GM23248 (cell line): ENCODE measurements at places on chromosomes 2 and 18.
A peak's percentile ranks its signal among the peaks of the same experiment; 100 is the strongest.

GRCh38 chr2:120825370-120826259 is 89.9 kb downstream of the GLI2 start:
- peak; percentile 84 for DNase-seq

- peak; percentile 75 for DNase-seq
These were observed 20.3 kb upstream of the RBBP8 start for GRCh38 chr18:22912835-22913234.

DNA sequence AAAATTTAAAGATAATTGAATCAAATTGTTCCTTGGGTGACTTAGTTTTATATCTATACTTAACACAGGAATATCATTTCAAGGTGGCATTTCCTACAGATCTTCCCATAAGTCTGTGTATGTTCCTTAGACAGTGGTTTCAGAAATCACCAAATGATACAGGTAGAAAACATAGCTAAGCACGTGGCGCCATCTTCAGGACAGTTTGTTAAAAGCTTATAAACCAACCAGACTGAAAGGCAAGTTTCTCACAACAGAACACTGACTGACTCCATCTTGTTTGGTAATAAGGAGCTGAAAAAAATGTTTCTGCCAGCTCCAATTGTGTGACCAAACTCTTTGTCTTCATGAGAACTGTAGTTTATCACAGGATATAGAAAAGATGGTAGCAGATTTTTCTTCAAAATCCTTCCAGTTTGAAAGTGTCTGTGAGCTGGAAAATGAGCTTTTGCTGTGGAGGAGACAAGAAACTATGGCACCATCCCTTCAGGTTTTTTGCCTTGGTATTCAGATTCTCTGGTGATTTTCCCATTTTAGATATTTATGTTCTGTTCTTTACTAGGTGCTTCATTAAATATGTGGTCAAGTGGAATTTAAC is 34.8 kb upstream of the NEUROD1 start:
- peak; percentile 84 for DNase-seq

- DNase-seq = no peak
These were observed 1528.5 kb upstream of the NXPH2 start for GRCh38 chr2:140308706-140309105.

GRCh38 chr2:96116879-96117533 is 635 bp upstream of the ADRA2B start:
- peak; percentile 73 for DNase-seq

- DNase-seq = no peak
These were observed 30.0 kb upstream of the SLC3A1 start for GRCh38 chr2:44245083-44245861.

DNA sequence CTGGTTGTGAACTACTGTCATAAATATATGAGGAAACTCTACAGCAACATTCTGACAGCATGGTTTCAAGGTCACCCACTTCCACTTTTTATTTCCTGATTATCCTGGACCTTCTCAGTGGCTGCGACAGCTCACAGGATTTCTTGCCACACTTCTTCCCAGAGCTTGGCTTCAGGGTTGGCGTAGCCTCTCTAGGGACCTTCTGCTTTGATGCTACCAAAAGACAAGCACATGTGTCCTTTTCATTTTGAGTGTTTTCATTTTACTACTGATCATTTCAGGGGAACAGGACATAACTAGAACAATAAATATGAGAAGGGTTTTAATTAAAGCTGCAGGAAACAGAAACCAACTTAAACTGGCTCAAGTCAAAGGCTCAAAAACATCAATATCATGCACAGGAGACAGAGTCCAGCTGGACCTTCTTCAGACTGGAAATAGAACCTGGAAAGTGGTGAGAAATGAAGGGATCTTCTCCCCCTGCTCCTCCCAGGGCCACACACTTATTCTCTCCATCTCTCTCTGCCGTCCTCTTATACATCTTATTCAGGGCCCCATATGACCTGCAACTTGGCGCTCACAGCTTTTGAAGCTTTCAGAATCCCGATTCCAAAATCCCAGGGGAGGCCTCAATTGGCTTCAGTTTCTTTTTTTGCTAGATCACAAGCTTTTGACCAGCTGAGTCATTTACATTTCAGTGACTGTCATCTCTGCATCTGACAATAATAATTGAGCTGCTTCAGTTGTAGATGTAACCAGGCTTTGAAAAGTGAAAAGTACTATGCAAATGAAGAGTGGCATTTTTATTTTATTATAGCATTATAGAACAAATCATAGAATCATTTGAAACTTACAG is 9.7 kb downstream of the VIT start:
- DNase-seq = peak; percentile 60

DNA sequence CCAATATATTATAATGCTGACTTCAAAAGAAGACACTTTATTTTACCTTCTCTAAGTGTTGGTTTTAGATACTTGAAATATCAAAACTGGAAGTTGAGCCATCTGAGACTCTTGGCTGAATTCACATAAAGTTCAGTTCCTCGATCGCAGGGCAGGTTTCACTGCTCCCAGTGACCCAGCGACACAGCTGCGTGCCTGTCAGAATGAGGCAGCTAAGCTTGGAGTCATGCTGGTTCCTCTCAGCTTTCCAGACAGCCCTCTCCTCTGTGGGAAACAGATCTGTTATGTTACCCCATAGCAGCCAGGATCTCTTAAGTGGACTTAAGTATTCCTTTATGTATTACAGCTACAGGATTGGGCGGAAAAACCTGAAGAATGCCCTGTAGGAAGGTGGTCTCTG is 142.8 kb upstream of the ALPP start:
- DNase-seq = no peak

DNA sequence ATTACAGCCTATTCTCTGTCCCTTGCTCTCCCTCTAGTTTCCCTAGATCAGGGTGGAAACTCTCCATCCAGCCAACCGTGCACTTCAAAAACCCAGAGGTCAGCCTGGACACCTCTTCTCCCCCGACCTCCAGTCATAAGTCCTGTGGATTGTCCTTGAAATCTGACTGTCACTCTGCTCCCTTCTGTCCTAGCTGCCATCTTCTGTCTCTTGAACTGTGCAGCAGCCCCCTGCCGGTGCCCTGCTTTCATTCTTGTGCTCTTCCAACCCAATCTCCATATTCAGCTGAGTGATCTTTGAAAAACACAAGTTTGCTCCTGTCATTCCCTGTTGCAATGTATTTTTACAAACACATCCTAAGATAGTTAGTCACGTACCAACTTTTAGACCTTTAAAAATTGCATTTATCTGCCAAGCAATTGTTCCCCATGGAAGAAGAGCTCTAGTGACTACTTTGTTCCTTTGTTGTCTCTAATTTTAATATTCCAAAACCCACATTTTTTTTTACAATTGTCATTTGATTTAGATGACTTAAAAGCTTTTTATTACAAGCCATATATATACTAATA is 254.3 kb downstream of the CAMKMT start:
- peak; percentile 22 for DNase-seq

DNA sequence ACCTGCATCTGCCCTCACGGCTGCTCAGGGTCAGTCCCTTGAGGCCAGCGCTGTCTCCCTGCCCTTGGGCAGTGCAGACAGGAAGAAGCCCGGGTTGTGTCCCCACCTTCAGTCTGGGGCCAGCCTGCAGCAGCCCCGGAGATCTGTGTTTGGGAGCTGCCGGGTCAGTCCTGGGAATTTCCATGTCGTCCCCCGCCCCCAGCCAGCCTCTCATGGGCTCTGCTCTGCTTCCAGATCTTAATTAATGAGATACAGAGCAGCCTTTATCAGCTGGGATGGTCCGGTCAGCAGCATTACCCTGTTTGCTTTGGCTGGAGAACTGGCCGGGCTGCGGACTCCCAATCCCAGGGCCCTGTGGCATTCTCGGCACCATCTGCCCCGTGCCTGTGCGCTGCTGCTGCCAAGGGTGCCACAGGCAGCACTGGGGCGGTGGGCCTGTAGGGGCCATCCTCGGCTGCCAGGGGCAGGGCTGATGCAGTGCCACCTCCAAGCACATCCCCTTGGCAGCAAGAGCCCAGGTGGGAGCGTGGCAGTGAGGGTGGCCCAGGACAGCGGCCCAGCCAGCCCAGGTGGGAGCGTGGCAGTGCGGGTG is 2.4 kb downstream of the BOK start:
- peak; percentile 40 for DNase-seq

DNA sequence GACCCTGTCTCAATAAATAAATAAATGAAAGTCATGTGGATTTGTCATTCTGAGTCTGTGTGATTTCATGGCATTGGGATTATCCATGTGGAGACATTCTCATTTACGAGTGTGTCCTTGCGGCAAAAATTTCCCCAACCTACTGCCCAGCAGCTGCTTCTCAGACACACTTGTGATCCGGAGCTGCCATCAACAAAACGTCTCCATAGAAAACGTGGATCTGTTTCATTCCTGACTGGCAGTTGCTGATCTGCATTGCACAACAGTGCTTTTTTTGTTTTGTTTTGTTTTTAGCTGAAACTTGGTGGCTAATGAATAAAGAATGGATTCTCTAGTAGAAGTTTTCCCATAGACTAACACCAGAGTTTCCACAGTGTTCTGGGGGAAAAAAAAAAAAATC is 74.7 kb downstream of the TGIF1 start:
- no peak for DNase-seq

GRCh38 chr2:120012363-120012762 is 514 bp upstream of the EPB41L5 start:
- DNase-seq = peak; percentile 12

DNA sequence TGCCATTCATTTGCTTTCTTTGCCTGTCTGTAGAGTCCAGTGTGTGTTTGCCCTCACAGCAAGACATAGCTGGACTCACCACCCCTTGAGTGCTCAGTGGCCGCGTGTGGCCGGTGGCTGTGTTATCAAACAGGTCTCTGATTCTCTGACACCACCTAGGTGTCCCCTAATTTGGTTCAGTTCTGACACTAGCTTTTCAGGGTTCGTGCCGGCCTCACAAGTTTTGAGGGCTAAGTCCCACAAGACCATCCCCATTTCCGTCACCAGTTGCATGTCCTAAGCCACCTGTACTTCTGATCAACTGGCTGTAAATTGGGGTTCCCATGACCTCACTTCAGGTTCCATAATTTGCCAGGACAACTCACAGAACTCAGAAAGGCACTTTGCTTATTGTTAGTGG is 23.5 kb downstream of the NCK2 start:
- DNase-seq = no peak

- peak; percentile 57 for DNase-seq
These were observed 48.3 kb downstream of the ALPK2 start for GRCh38 chr18:58580623-58581022.

DNA sequence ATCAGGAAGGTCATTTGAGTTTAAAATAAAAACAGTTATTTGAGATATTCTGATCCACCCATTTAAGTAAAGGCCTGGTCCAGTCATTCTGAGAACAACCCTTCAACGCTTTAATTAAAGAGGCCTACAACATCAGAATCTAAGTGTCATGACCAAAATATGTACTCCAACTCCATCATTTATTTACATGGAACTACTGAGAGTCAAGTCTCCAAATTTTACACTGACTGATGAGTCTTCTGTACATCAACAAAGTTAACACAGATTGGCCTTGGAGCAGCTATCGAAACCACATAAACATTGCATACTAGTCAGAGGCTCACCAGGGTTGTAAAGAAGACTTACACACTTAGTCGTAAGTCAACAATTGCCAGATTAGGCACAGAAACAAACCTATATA is 37.1 kb downstream of the PIEZO2 start:
- DNase-seq = no peak

DNA sequence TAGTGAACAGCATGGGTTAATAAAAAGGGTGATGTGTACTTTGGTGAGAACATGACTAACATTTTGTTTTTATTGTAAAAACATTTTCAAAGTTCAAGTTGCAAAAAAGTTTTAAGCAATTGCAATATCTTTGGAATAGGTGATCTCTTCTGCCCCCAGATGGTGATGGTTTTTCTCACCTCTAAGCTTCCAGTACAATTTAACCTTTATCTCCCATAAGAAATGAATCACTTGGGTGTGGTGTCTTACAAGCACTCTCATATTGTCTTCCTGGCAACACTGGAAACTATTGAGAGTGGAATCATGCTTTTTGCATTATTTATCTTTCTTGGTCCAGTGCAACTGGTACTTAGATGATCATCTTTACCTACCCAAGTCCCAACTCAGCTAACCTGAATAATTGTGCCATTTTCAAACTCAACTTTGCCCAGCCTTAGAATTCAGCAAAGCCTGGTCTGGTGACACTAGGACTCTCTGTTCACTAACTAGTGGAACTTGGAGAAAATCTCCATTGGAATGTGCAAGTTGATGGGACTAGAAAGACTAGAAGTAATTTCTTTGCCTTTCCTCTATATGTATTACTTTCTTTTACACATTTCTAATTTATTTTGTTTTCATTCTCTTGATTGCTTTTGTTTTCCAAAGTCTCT is 964.7 kb upstream of the ZEB2 start:
- DNase-seq = peak; percentile 88

DNA sequence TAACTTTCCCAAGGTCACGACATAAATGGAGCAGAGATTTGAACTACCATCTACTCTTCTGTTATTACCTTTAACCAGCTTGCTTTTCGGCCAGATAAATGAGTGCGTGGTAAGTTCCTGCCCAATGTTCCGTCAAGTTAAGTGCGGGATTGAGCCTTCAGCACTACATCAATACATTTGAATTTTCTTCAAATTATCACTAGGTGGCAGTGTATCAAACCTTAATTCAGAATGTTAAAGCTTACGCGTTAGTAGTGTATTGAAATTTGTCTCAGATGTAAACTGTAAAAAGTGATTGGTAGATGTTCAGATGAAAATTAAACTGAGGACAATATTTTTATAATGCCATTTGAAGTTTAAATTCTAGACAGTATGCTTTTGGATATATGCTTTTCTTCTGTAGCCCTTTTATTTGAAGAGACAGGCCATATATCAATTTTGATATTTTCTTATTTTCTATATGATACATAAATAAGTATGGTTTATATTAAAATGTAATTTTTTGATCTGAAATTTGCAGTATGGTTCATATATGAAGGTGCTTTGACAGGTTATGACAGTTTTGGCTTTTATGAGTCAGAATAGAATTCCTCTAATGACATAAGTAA is 681.3 kb downstream of the ADCYAP1 start:
- DNase-seq = peak; percentile 51
